ENCODE measurements at places on chromosomes 11 and 22.

DNA sequence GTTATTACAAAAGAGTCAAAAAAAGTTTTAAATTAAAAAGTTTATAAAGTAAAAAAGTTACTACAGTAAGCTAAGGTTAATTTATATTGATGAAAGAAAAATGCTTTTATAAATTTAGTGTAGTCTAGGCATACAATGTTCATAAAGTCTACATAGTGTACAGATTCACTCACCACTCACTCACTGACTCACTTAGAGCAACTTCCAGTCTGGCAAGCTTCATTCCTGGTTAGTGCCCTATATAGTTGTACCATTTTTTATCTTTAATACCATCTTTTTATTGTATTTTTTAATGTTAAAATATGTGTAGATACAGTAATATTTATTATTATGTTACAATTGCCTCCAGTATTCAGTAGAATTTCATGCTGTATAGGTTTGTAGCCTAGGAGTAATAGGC lies 2.6 kb upstream of the MMP10 start:
- DNase-seq: no peak

DNA sequence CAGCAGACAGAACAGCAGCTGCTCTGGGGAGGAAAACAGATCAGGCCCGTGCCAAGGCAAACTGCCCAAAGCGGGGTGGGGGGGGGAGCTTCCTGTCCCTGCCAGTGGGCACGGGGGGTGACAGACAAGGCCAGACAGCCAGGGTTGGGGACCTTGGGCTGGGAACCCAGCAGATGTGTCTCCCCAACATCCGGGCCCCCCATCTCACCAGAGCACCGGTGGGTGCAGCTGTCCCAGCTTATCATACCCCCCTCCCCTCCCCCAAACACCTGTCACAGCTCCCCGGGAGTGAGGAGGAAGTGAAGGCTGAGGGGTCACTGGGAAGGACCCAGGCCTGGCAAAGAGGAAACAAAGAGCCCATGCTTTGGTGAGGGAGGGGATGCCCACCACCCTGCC lies 1.3 kb downstream of the PPP1R14B start:
- no peak for DNase-seq

- DNase-seq: no peak
Observed at GRCh38 chr22:17086788-17087497, 2.1 kb downstream of the IL17RA start.

DNA sequence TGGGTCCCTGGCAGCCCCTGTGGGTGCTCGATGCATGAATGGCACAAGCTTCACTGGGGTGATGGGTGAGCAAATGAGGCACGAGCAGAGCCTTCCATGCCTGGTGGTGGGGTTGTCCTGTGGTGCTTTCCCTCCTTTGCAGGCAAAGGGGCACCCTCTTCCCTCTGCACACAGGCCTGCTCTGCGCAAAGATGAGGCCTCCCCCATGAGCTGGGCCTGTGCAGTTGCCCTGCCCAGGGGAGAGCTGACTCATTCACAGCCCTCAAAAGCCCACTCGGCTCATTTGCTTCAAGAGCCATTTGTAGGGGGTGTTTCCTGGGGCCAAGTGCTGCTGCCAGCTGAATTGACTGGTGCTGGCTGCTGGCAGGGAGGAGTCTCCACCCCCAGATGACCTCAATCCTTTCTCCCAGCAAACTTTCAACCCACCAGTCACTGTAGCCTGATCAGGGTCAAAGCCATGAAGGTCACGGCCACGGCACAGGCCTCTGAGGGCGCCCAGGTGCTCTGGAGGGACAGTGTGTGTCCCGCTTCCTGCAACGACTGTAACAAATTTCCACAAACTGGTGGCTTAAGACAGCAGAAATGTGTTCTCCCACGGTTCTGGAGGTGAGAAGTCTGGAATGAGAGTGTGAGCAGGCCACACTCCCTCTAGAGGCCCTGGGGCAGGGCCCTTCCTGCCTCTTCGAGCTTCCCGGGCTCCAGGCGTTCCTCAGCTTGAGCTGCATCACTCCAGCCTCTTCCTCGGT lies 48.8 kb upstream of the ANO1 start:
- DNase-seq: no peak

- DNase-seq: no peak
Observed at GRCh38 chr22:38924347-38924952, 33.0 kb upstream of the APOBEC3A start.

DNA sequence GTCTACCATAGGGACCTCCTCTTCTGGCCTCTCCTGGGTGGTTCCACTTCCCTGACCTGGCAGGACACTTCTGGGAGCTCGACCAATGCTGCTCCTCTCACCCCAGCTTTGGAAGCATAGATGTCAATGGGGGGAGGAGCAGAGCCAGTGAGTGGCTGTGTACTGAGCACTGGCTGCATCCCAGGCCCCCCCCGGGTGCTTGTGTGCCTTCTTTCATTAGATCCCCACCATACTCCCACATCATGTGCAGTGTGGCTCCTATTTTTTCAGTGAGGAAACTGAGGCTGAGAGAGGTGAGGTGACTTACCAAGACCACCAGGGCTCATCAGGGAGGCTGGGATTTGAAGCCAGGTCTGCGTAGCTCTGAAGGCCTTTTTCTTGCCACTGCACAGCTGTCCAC lies 44.3 kb downstream of the LRRC32 start:
- no peak for DNase-seq

DNA sequence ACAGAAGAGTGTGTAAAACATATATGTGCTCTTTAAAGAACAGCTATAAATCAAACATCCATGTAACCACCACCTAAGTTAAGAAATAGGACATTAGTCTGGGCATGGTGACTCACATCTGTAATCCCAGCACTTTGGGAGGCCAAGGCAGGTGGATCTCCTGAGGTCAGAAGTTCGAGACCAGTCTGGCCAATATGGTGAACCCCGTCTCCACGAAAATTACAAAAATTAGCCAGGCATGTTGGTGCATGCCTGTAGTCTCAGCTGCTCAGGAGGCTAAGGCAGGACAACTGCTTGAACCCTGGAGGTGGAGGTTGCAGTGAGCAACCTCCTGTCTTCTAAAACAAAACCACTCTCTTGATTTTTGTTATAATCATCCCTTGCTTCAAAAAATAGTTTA lies 103.3 kb downstream of the LRRC32 start:
- no peak for DNase-seq

- DNase-seq: no peak
Observed at GRCh38 chr11:69867076-69868005, 48.1 kb upstream of the FGF3 start.

GRCh38 chr22:46931414-46931813 lies 169.0 kb downstream of the TBC1D22A start:
- no peak for DNase-seq

DNA sequence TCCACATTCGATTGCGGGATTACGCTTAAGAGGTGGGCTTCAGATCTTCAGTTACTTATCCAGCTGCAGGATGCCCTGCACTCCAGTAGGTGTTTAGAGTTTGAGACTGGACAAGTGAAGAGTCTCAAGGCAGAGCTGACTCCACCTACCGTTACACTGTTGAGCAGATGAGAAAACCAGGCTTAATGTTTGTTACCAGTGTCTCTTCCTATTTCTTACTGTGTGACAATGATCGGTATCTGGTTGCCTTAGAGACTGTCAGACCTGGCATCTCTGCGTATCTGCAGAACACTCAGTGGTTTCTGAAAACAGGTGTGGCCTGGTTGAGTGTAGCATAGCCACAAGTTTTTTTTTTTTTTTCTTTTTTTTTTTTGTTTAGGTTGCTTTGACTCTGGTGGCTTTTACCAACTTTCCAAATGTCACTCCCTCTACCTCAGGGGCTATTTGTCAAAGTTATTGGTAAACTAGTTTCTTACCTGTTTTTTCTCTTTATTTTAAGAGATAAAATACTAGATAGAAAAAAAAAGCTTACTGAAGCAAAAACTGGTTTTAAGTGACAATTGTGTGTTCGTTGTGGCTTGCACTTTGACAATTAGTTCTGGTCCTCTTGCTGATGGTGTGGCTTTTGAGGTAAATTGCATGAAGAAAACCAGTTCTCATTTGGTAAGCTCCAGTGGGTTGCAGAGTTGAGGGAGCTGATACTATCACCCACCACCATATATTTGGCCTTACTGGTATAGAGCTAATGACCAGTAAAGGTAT lies 284.8 kb downstream of the ETS1 start:
- no peak for DNase-seq

DNA sequence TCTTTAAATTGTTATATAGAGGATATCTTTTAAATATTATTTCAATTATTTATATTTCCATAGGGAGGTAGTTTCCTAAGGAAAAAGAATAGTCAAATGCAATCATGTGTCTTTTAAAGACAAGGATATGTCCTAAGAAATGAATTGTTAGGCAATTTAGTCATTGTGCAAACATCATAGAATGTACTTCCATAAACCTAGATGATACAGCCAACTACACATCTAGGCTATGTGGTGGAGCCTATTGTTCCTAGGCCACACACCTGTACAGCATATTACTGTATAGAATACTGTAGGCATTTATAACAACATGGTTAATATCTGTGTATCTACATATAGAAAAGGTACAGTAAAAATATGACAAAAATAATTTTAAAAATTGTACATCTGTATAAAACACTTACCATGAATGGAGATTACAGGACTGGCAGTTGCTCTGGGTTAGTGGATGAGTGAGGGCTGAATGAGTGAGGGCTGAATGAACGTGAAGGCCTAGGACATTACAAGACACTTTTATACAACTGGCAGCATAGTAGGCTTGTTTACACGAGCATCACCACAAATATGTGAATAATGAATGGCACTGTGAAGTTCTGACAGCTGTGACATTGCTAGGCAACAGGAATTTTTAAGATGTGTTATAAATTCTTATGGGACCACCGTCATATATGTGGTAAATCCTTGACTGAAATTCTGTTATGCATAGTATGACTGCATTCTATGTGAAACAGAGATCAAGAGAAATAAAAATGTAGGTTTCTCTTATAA lies 1879.0 kb upstream of the RAG2 start:
- no peak for DNase-seq

DNA sequence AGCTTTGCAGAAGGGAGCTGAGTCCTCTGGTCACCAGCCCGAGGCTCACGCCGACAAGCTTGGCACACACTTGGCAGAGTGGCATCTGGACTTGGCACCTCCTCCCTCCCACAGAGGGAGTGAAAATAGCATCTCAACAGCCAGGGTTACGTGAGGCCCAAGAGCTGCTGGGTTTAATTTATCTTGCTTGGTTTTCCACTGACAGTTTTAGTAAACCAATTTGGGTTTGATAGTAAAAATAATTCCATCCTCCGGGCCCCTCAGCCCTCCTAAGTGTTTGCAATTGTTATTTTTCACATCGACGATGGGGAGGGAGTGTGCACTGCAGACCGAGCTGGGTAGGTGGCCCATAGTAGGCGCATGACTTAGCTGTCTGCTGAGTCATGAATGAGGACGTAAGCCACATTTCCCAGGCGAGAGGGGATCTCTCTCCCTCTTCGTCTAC lies 107.6 kb upstream of the ASPHD2 start:
- DNase-seq: no peak

Measured in GM18507 (cell line).